ENCODE measurements at places on chromosomes 1 and 21.

DNA sequence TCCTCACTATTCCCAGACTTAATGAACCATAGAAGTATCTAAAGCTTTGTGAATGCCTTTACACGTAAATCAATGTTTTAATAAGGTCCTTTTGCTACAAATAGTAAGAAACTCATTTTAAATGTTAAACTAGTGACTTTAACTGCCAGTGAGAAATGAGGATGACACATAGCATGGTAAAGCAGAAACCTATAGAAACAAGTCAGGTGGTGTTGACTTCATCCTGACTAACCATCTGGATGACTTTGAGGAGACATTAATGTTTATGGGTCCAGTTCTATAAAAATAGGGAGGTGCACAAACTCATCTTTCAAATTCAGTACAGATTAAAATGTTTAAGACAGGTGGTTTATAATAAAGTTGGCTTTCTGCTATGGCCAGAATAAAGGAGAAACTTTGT lies 85.4 kb downstream of the COLGALT2 start:
- no peak for DNase-seq

- DNase-seq, result no peak
Observed at GRCh38 chr1:201673093-201673492, 134.2 kb downstream of the NAV1 start.

- DNase-seq, result no peak
Observed at GRCh38 chr1:207007352-207008033, 25.1 kb downstream of the C1orf116 start.

GRCh38 chr1:22037520-22037919 lies 15.0 kb upstream of the CDC42 start:
- DNase-seq, result no peak

DNA sequence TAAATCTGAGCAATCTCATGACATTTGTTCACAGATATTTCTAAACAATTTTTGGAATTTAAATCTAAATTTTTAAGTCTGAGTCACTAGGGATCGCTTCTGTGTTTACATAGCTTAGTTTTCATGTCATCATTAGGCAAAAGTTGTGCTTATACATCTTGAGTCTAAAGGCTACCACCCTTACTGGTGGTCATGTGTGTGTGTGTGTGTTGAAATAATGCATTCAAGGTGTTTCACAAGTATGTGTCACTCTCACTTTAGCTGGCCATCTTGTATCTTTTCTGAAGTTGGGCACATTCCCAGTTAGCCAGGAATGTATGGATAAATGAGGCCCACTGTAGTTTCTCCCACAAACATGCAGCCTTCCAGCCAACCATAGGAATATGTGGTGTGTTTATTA lies 1162.5 kb upstream of the PRMT6 start:
- no peak for DNase-seq

GRCh38 chr1:163436140-163436812 lies 114.5 kb downstream of the NUF2 start:
- DNase-seq, result no peak

- no peak for DNase-seq
Observed at GRCh38 chr1:188397521-188397920, 1568.8 kb downstream of the PLA2G4A start.

DNA sequence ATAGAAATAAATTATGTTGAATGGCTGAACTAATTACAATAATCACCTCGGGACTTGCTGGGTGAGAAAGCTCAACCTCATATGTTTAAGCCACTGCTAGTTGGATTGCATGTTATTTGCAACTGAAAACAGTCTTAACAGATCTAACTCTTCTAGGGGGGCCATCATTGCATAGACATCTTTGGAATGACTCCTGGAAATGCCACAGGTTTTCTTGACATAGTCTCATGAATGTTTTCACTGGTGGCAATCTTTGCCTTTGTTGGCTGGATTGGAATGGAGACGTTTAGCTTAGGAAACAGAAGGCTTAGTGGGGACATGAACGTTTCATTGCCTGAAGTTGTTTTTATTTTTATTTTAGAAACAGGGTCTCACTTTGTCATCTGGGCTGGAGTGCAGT lies 8.8 kb upstream of the WDTC1 start:
- DNase-seq, result no peak

DNA sequence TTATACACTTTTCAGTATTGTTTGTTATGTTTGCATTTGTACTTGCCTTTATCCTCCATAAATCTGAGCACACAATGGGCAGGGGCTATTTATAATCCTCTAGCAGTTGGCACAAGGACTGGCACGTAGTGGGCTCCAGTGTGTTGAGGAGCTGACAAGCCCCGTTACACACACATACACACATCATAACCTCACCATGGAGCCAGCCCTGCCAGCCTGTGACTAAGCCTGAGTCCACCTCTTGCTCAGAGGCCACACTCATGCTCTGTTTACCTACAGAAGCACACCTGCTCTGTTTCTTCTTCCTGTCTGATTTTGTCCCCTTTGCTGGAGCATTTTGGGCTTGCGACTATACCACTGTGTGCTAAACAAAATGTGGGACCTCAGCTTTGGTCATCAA lies 64.5 kb upstream of the SPATA6 start:
- DNase-seq, result no peak

- no peak for DNase-seq
Observed at GRCh38 chr21:15444118-15444960, 285.4 kb upstream of the USP25 start.

DNA sequence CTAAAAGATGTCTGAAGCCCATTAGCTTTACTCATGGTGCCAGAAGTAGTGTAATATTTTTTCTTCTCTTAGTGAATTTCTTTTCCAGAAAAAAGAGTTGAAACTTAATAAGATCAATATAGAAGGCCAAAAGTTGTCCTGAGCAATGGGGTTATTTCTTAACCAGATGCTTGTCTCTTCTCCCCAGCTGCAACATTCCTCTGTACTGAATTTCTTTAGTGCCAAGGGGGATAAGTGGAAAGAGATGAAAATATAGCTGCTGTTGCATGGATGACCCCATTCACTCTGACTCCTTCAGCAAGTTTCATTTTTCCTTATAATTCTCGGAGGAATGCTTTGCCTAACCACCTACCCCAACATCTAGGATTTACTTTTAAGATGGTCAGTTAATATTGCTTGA lies 675.0 kb downstream of the USP25 start:
- no peak for DNase-seq

GRCh38 chr1:214354440-214355148 lies 73.6 kb downstream of the SMYD2 start:
- DNase-seq, result no peak

- no peak for DNase-seq
Observed at GRCh38 chr21:38851101-38851500, 45.4 kb downstream of the ETS2 start.

GRCh38 chr1:66413838-66414175 lies 120.1 kb upstream of the SGIP1 start:
- DNase-seq, result no peak

GRCh38 chr1:115977499-115978258 lies 1.4 kb downstream of the SLC22A15 start:
- DNase-seq, result no peak

- DNase-seq, result no peak
Observed at GRCh38 chr1:167342846-167343245, 122.2 kb downstream of the POU2F1 start.

- no peak for DNase-seq
Observed at GRCh38 chr1:81155131-81155530, 645.6 kb upstream of the ADGRL2 start.

DNA sequence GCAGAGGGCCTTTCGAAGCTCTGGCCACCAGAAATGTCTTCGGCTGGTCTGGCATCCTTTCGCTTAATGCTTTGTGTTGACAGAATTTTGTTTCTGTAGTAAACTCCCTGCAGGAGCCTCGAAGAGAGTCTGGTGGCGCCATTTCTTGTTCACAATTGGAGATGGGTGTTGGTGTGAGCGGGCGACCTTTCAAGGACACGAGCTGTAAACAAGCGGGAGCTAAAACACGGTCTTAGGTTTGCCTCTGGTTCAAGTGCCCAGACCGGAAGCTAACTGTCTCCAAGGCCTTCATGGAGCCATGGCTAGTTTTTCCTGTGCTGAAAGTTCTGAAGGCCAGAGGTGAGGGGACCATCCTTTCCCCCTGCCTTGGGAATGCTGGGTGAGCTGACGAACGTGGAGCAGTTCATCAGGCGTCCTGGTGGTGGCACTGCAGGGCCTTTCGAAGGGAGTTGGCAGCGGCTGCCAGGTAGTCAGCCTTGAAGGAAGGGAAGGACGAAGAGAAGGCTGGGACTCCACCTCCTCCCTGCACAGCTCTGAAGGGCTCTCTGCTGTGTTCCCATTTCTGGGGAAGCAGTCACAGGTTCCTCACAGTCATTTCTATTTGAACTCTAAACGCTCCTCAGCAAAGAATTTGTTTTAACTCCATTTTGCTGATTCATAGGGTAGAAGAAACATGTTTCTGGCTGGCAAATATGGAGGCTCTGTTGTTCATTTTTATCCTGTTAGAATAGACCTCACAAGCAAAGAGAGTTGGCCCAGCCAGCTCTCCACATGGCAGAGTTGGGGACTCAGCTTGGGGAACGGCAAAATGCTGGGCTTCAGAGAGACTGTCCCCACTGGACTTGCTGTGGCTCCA lies 35.2 kb downstream of the URB2 start:
- DNase-seq, result peak; percentile 93

DNA sequence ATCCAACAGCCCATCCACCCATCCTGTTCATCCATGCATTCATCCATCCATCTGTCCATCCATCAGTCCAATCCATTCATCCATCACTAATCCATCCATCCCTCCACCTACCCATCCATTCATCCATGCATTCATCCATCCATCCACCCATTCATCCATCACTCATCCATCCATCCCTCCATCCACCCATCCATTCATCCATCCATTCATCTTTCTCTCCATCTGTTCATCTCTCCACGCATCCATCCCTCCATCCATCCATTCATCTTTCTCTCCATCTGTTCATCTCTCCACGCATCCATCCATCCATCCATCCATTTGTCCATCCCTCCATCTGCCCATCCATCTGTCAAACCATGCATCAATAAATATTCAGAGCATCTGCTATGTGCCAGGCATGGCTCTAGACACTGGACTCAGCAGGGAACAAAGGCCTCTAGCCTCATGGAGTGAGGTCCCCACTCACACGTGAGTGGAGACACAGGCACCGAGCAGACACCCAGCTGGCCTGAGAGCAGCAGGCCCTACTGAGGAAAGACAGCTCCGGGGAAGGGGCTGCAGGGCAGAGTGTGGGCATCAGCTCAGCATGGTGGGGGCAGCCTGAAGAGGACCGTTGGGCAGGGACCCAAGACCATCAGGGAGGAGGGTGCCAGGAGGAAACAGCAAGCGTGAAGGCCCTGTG lies 9.6 kb downstream of the KRTAP10-1 start:
- DNase-seq, result no peak
